ENCODE measurements at places on chromosomes 16 and 17.
A peak's percentile ranks its signal among the peaks of the same experiment; 100 is the strongest.

GRCh38 chr16:2910441-2910969 is 1.2 kb upstream of the FLYWCH1 start:
- DNase-seq, result no peak

DNA sequence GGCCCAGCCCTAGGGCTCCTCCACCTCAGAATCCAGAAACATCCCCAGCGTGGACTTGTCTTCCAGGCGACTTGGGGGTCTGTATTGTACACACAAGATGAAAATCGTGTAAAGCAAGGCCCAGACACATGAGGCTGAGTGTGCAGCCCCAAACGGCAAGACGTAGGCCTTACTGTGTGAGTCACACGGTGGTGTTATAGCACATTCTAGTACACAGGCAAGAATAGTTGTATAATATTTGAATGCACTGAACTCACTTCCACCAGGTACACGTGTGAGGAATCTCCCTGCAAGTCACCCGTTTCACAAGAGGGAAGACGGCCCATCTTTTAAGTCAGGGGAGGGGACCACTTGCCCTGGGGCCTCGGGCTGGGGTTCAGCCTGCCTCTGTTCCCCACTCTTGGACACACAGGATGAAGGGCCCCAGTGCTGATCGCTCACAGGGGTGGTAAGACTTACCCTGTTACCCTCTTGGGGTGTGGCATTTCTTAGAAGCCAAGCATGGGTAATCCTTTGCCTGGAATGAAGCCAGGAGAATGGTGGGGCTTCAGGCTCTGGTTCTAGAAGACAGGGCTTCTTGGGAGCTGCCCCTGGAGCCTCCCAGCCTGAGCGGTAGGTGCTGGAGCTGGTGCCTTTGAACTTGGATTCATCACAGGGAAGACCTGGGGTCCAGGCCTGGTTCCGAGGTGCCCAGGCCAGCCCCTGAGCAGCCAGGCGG is 71.3 kb downstream of the SREBF1 start:
- DNase-seq, result no peak

DNA sequence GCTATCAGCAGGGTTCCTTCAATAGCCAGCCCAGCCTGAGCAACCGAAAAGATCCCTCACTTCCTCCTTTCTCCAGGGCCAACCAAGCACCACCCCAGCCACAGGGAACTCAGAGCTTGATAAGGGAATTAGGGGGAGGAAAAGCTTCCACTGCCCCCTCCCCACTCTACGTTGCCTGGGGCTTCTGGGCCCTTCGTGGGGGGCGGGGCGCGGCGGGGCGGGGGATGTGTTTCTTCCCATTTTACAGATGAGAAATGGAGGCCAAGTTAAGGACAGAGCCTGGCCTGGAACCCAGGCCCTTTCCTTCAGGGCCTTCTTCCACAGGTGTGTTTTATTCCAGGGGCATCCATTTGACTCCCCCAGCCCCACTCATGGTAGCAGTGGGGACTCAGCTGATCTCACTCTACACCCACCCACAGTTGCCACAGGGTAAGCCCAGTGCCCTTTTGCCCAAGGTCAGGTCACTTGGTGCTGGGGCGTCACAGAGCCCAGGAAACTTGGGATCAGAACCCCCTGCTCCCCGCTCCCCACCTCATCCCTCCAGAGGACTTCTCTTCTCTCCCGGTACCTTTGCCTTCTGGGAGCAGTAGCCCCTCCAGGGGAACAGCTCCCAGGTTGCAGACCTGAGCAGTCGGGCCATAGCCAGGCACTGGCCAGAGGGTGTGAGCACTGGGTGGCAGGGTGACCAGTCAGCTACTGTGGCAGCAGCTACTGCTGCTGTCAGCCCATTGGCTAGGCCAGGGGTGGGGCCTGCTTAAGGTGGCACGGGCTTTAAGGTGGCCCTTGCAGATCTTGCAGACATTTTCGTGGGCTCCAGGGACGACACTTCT is at the start of gene LDHD:
TSS of gene LDHD (minus strand) at position 700 of the 830 bp plus-strand sequence. CDS start at position 640, 60 bp downstream.
- peak; percentile 83 for DNase-seq

- no peak for DNase-seq
Measured at GRCh38 chr17:56847106-56847505, 13.2 kb downstream of the DGKE start.

DNA sequence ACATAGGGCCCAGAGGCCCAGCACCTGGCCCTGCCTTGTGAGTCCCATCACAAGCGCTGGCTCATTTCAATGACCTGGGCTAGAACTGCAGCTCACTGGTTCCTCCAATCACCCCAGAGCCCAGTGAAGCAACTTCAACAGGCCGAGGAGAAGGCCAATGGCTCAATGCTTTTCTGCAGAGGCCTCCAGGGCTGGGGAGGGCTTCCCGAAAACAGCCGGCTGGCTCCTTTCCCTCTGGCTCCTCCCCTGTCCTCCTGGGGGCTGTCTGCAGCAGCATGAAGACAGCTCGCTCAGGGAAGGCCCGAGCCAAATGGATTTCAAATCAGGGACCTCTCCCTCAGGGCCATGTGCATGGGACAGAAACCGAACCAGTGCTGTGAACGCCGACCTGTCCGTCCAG is 121.6 kb downstream of the ZNF423 start:
- DNase-seq, result no peak

- DNase-seq, result no peak
Measured at GRCh38 chr16:77840673-77841501, 52.5 kb downstream of the VAT1L start.

Data from LoVo (cell line).